Activated CD4-positive, alpha-beta T cell treated with anti-CD3 and anti-CD28 coated beads, Interleukin-2, amount 50 U/mL, for 1 hour (primary cell): ENCODE measurements at places on chromosomes 4 and X.
A peak's percentile ranks its signal among the peaks of the same experiment; 100 is the strongest.

GRCh38 chrX:13495232-13495631 is 74.2 kb upstream of the EGFL6 start:
- no peak for DNase-seq

DNA sequence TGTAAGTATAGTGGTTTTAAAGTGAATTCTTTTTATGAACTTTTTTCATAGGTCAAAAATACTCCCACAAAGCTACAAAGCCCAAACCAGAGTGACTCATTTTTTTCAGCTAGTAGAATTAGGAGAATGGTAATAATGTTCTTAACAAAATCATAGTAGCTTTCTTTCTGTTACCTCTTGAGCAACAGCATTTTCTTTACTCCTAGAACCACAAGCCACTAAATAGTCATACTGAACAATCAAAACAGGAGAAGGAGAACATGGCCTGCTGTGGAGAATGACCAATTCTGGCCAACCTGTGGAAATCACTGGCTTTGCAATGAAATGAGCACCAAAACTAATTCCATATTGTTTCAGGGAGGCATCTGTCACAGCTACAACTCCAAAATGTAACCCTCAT is 112.9 kb downstream of the AMMECR1 start:
- DNase-seq: no peak

GRCh38 chr4:53906606-53907190 is 157.7 kb downstream of the CHIC2 start:
- DNase-seq: no peak

DNA sequence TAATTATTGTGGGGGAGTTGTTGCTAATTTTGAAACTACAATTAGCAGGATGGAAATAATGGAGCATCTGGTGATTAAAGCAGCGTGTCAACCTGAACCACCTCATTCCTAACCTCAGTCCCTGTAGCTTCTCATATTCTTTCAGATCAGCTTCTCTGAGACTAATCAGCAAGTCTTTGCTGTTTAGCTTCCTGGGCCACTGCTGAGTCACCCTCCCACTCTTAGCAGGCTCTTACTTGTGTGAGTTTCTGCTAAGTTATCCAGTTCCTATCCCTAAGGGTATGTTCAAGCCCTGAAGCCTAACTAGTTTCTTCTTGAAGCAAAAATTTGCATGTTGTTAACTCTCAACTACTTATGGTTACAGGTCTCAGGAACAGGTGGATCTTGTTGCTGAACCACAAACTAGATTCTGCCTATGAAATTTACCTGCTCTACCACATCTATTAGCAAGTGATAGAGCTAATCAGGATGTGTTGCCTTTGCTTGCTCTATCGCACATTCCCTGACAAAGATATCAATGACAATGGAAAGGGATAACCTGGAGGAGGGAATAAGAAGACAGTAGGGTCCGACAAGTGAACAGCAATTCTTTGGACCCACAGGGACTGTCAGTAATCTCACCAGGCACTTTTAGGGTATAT is 134.2 kb downstream of the EIF4E start:
- no peak for DNase-seq

DNA sequence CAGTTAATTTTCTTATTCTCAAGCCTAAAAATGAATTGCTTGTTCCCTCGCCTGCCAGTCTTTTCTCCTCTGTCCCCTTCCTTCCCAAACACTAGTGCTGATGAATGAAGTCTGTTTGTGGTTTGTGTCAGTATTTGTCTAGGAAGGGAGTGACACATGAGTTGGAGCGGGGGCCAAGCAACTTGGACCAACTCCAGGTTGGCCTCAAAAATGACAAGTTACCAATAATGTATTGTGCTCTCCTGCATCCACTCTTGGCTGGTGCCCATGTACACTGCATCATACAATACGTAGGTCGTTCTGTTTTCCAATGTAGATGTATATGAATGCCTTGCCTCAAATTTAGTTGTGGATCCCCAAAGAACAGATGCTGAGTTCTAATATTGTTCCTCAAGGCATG is 223.0 kb upstream of the GPC4 start:
- DNase-seq: no peak

- no peak for DNase-seq
These were observed 531.8 kb downstream of the GLUD2 start for GRCh38 chrX:121579016-121579760.

DNA sequence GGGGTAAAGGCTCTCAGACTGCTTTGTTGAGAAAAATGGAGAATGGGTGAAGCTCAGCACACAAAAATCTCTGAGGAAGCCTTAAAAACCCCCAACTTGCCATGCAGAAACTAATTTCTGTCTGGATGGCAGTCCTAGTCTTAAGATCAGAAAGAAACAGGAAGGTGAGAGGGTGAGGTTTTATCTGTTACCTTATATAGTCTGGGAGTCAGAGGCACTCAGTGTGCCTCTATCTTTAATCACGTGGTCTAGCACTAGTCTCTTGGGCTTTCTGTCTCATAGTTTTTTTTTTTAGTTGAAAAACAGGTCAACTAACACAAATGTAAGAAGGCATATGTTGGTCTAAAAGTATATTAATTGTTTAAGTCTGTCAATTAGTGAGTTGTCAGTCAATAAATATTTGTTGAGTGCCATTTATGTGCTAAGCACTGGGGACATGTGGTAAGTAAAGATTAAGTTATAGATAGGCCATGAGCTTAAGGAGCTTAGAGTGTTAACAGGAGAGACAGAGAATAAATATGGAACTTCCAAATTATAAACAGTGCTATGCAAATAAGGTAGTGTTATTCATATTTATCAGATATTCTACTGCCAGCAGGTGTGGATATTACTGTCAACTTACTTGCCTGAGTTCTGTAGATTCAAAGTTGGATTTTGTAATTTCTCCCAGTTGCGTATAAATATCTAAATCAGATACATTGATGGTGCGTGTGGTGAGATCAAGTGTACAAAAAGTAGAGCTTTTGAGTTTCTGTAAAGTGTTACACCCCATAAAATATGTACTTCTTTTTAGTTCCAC is 7.0 kb downstream of the CYBB start:
- DNase-seq: no peak

GRCh38 chr4:54961357-54961975 is 163.9 kb downstream of the KDR start:
- DNase-seq: no peak

DNA sequence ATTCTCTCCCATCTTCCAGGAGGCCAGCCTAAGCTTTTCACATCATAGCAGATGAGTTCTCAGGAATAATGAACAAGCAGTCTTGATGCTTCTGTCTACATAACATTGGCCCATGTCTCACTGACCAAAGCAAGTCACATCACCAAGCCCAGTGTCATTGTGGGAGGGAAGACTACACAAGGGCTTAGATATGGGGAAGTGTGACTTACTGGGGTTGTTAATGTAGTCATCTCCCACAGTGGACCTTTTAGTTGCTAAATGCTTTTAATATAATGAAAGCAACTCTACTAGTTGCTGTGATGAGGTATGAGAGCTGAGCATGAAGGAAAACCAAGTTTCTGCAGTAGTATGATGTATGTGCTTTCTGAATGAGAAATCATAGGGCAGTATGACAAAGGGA is 40.5 kb downstream of the TSPAN7 start:
- no peak for DNase-seq

GRCh38 chr4:37687194-37687562 is 1.0 kb upstream of the RELL1 start:
- DNase-seq: no peak

DNA sequence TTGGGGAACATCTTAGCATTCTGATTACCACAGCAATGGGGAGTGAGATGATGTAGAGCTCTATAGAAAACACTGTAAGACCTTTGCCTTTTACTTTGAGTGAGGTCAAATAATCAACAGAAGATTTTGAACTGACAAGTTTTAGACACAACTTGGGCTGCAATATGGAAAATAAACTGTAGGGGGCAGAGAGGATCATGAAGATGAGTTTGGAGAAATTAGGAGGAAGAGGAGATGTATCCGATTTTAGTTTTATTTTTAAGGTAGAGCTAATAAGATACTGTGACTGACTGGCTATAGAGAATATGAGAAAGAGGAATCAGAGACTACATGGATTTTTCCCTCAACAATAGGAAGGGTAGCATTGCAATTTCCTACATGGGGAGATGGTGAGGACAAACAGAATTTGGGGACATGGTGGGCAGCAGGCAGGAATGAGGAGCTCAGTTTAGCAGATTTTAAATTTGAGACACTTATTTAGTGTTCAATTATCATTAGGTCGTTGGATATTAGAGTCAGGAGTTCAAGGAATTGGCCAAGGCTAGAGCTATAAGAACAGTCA is 563.1 kb downstream of the INPP4B start:
- no peak for DNase-seq

GRCh38 chrX:19811807-19812604 is 75.4 kb downstream of the SH3KBP1 start:
- DNase-seq: no peak

- no peak for DNase-seq
These were observed 24.8 kb upstream of the GAB1 start for GRCh38 chr4:143311924-143312323.

DNA sequence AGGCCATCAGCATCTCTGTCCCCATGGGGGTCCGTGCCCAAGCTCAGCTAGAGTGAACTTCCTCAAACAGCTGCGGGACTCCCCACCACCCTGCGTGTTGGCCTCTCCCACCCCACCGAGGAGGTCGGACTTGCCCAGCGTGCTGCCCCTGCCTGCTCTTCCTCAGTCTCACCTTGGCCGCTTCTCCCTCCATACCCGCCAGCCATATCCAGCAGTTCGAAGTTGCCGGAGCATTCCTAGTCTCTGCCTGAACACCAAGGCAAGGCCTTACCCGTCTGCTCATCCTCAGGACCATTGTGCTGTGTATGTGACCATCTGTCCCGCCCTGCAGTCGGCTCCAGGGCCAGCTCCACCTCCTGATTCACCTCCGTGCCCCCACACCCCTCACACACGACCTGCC is 84.5 kb downstream of the WFS1 start:
- DNase-seq: no peak

- no peak for DNase-seq
These were observed 119.0 kb downstream of the GPR143 start for GRCh38 chrX:9646471-9647224.

DNA sequence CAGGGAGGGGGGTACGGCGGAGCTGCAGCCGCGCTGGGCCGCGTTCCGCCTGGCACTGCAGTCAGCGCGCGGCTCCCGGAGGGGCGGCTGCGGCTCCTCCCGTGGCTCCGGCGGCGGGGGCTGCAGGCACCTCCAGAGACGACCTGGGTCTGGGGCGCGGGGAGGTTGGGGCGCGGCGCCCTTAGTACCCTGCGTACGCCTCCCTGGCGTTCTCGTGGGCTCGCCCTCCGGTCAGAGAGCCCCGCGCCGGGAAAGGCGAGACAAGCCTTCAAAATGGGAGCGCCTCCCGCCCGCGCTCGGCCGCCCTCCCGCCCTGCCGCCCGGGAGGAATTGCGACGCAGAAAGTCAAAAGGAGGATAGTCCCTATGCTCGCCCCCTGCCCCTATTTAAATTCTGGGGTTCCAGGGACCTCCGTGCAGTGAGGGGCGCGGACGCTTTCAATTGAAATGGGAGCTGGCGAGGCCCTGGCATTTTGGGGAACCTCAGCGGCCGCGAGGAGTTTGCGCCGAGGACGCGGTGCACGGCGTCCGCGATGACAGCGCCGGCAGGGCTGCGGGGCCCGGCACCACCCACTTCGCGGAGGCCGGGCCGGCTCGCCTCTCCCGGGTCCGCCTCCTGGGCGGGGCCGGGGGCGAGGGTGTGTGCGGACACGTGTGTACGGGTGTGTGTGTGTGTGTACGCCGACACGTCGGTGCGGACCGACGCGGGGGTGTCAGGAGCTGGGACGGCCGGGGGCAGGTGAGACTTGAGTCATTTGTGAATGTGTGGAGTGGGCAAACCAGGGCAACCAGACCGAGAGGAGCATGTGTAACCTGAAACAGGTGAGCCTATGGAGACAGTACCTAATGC is 544 bp downstream of the HERC3 start:
- DNase-seq: peak; percentile 76

- DNase-seq: no peak
These were observed 9.7 kb upstream of the RAB28 start for GRCh38 chr4:13493793-13494192.

DNA sequence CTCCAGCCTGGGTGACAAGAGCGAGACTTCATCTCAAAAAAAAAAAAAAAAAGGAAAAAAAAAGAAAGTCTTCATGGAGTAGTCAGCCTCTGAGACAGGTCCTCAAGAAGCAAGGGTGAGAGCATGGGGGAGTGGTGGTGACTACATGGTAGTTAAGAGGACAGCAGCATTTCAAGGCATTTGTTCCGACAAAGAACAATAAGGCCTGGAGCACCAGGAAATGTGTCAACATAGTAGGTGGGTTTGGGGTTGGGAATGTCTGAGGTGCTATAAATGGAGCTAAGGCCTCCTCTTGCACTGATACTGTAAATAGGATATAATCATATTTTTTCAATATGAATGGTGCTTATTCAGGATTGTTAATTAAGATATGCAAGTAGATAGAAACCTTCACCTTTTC is 34.4 kb downstream of the GPR82 start:
- DNase-seq: no peak

GRCh38 chr4:38531141-38531727 is 132.8 kb upstream of the KLF3 start:
- DNase-seq: no peak

- no peak for DNase-seq
These were observed 158.9 kb downstream of the DCTD start for GRCh38 chr4:182758273-182758672.

- no peak for DNase-seq
These were observed 325.6 kb downstream of the CAMK2D start for GRCh38 chr4:113435893-113436292.
